IMR-90 (cell line): ENCODE measurements at places on chromosomes 4 and X.
A peak's percentile ranks its signal among the peaks of the same experiment; 100 is the strongest.

DNA sequence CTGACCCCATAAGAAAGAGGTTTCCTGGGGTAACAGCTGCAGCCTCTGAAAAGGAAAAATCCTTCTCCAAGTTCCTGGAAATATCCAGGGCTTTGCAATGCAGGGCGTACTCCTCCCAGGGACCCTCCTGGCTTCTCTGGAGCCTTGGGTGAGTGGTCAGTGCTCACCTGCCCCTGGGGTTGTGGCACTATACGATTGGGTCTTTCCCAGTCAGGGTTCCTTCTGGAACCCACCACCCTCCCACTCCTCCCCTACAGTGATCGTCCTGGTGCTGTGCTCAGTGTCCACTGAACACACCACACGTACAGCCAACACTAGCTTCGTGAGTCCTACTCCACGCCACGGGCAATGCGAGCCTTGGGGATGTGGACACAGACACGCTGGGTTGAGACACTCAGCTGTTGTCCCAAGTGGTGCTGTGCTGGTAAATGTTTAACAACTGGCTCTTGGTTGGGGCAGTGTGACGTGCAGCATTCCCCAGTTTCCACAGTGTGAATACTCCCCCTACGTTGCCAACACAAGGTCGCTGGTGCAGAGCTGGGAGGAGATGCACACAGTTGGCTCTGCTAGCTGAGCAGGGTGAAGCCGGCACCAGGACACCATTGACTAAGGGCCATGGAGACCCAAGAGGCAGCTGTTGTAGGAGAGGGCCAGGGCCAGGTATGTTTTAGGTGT, 65.4 kb downstream of the HTRA3 start:
- no peak for DNase-seq

DNA sequence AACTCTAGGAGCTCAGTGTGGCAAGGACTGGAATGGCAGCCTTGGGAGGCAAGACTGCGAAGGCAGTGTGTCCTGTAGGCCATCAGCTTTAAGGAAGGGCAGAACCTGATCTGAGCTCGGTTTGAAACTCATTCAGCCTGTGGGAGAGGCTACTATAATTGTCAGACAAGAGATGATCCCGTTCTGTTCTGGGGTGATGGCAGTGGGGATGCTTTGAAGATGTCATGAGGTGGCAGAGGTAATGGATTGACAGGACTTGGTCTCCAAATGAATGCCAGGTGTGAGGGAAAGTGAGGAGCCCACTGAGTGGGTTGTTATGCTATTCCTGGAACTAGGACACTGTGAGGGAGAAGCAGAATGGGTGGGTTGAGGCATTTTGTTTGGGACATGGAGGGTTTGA, 144.9 kb downstream of the PJA1 start:
- no peak for DNase-seq

DNA sequence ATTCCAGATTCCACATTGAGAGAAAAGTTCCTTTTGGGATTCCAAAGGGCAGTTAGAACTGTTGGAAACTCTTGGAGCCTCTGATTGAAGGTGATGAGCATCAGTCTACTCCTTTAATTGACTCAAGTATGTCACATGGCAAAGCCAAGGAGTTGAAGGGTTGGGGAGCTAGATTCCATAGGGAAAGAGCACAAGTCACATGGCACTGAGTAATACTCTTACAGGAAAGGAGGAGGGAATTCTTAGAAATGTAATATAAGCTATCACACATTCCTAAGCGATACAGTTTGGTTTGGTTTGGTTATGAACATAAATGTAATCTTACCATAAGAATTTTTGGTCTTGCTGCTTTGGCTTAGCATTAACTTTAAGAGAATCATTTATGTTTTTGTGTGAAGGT, 15.7 kb downstream of the SPCS3 start:
- peak; percentile 79 for DNase-seq

DNA sequence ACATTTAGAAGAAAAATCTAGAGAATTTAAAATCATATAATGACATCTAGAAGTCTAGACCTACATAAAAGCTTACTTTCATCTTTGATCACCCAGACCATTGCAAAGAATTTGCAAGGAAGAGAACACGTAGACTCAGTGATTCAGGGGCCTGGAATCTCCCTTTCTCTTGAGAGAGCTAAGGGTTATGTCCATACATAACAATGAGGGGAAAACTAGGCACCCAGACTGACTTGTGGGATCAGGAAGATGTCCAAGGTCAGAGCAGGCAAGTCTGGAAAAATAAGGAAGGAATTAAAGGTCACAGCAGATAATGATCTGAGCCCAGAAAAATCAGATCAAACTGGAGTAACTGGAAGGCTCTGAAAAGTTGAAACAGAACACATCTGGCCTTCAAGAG, 198.4 kb upstream of the SFRP2 start:
- no peak for DNase-seq

GRCh38 chr4:76984788-76985211, 35.2 kb downstream of the SEPTIN11 start:
- peak; percentile 100 for DNase-seq

DNA sequence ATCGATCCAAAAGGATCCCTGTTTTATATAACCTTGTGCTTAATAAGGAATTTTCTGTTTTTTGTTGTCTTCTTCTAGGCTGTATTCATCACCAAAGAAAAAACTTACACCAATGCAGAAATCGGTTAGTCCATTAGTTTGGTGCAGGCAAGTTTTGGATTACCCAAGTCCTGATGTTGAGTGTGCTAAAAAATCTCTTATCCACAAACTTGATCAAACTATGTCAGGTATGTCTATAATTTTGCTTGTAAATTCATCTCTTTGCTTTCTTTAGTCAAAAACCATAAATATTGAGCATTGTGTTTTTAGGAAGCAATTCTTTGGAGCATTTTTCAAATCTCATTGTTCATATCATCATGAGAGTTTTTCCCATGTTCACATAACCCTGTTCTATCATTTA, 28.4 kb downstream of the SLAIN2 start:
- no peak for DNase-seq

GRCh38 chrX:105880491-105880890, 58.2 kb downstream of the NRK start:
- DNase-seq: no peak

DNA sequence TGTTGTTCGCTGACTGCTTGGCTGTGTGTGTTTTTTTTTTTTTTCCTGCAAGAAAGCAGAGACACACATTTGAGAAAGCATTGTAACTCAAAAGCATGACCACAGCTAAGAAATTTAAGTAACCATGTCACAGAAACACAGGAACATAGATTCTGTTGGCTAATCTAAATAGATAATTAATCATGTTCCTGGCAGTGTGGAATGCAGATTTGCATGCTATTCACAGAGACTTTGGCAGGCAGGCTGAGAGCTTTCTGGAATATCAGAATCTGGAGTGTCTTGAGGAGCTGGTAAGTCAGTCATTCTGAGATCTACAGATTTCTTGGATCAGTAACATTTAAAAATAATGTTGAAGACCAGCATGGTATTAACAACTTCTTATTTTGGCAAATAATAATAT, 33.2 kb upstream of the SMS start:
- peak; percentile 30 for DNase-seq

GRCh38 chrX:1224954-1225353, 12.5 kb upstream of the CRLF2 start:
- DNase-seq: no peak

- DNase-seq: no peak
These were observed 361.6 kb upstream of the EMCN start for GRCh38 chr4:100879471-100879870.

DNA sequence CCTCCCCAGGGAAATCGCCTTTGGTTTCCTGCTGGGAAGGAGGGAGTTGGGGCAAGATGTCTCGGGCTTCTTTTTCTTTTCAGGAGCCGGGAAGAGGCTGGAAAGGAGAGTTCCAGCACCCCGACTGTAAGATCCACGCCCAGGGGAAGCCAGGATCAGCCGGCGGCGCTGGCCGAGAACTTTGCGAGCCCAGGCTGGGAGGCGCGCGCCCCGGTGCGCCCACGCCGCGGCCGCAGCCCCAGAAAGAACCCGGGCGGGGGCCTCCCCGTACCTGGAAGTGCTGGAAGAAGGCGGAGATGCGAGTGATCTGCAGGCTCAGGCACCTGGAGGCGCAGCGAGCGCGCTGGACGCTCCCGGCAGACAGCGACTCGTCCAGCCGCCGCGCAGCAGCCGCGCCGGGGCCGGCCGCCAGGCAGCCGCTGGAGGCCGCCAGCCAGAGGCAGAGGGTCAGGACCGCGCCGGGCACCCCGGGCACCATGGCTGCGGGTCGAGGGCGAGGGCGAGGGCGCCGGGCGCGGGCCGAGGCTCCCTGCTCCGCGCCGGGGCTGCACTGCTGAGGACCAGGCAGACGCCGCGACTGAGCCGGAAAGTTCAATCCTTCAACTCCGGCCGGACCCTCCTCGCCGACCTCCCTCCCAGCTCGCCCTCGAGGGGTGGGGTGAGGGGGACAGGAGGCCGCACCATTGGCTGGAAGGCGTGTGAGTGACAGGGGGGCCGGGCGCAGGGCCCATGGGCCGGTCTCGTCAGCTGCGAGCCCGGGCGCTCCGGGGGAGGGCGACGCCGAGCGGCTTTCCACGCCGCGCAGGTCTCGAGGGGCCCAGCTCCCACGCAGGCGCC, at the start of gene ANOS1:
Gene ANOS1, minus strand, starts transcription at position 579 of the 837 bp plus-strand sequence. Its CDS starts 101 bp downstream, at position 478.
- DNase-seq: no peak

DNA sequence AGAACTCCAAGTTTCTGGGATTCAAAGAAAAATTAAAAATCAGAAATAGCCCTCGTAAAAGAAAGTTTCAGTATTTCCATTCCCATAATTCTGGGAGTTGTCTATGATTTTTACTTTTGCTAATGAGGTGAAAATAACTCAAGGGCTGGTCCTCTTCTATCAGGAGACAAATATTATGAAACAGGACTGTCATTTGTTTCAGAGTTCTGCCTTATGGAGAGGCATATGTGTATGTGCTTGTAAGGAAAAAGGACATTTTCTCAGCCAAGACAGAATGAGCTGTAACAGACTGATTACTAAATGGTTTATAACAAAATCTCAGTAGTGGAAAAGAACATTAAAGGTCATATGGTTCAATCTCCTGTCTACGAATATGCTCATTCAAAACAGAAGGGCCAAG, 59.0 kb upstream of the TAB3 start:
- no peak for DNase-seq

- peak; percentile 97 for DNase-seq
These were observed at the start of gene FAM13A for GRCh38 chr4:89056953-89057398. Gene FAM13A (minus strand): TSS chr4:89057185. CDS start chr4:89056964, 221 bp downstream.

DNA sequence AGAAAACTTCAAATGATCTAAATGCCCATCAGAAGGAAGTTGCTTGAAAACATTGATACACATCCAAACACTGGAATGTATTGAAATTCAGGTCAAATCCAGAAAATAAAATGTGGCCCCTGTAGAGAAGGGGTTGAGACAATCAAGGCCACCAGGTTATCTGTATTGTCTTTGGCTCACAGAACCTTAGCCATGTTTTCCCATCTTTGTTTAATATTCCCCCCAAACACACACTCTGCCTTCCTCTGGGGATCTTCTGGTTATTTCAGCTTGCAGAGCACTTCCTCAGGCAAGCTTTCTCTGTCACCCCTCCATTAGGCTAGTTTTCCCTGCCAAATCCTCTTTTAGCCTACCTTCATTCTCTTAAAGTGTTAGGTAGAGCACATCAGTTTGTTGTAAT, 30.5 kb downstream of the PAGE2 start:
- no peak for DNase-seq

DNA sequence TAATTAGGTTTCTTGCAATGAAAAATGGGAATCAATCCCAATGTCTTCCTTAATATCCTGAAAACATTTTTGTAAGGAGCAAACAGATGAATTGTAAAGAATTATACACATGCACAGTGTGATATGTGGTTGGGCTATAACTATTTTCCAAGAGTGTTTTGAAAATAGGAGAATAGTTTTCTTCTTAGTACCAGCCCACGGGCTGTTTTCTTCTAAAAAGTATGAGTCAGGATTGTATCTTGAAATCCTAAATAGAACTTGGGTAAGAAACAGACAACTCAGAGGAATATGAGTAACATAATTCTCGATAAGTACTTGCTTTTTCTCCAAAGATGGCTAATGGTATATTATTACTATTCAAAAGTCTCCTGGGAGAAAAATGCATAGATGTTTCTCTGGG, 136.7 kb downstream of the MAGEC2 start:
- no peak for DNase-seq

- peak; percentile 88 for DNase-seq
These were observed 126.1 kb downstream of the AFF1 start for GRCh38 chr4:87060957-87061356.

DNA sequence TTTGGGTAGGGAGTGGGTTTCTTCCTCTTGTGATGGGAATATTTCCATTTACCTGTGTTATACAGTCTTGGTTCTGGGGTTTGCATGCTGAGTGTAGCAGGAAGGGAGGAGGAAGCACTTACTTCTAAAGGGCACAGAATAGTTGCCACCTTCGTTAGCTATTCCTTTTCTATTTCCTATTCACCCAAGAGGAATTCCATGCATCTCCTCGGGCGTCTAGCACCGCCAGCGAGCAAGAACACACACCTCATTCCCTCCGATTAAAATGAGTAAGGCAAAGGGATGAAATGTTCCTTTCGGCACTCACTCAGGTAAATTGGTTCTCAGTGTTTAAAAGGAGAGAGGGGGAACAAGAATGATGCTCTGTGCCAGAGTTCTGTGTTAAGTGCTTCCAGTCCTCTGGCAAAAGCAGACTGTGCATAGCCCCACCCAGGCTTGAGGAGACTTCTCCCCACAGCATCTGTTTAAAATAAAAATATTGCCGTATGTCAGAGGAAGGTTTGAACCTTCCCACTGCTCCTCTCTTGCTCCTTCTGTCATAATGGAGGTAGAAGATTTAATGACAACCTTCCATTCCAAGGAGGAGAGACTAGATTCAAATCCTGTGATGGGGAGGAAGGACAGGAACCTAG, 351.4 kb downstream of the PTTG2 start:
- DNase-seq: no peak

- DNase-seq: no peak
These were observed 89.0 kb downstream of the SH3KBP1 start for GRCh38 chrX:19798423-19798822.

DNA sequence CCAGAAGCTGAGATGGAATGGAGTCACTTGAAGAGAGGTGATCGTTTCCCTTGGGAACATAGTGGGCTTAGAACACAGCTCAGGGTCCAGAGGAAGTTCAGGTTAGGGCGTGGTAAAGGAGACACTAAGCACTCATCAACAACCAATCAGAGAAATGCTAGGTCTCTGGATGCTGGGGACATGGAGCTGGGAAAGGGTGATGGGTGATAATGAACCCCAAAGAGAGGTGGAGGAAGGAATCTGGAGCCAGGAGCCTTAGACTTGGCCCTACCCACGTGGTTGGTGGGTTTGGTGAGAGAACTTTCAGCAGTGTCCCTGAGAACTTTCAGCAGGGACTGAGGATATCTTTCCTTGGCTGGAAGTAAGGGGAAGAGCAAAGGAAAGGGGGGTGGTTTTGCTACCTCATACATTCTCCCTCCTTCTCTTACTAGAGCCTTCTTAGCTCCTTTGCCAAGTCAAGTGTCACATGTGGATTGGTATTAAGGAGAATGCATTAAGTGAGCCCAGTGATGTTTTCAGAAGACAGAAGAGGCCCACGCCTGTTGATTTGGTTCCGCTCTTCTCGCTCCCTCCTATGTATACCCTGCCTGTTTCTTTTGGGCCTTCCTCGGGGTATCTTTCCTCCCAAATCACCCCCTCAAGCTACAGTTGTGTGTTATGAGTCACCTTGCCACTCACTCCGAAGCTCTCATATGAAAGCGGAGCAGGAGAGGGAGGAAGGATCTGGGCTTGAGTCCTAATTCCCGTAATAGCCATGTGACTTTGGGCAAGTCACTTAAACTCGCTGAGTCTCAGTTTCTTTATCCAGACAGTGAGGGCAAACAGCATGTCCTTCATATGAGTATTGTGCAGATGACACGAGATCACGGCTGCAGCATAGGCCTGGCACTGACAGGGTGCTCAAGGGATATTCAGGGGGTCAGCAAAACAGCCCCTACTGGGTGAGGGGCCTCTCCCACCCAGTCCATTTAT, 63.1 kb downstream of the TSC22D3 start:
- peak; percentile 21 for DNase-seq
